ENCODE measurements at places on chromosomes 2 and 18. TPM values are rescaled to one million over a fixed set of nuclear protein-coding genes. Genes with fewer than 3 reads are reported as not detected.

Gene VWA3B
- total RNA-seq, result not detected

- DNase-seq, result no peak
These were observed 34.0 kb downstream of the TTLL4 start for GRCh38 chr2:218744615-218745014.

DNA sequence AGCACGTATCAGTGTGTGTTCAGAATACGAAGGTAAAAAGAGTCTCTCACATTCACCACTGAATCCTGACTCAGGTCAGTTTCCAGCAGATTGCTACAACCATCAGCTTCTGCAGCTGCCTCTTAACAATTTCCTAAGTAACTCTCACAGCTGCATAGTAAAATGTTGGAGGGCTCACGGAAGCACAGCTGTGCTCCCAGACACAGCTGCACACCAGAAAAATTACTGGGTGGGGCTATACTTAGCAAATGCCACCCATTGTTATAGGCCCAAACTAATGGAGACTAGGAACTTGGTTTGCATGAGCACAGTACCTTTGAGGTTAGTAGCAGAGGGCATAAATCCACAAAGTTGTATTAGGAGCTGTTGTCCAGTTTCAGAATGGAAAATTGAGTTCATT, 153.9 kb upstream of the ERBB4 start:
- DNase-seq, result no peak

Gene KATNAL2
- total RNA-seq, result 1.1 TPM

DNA sequence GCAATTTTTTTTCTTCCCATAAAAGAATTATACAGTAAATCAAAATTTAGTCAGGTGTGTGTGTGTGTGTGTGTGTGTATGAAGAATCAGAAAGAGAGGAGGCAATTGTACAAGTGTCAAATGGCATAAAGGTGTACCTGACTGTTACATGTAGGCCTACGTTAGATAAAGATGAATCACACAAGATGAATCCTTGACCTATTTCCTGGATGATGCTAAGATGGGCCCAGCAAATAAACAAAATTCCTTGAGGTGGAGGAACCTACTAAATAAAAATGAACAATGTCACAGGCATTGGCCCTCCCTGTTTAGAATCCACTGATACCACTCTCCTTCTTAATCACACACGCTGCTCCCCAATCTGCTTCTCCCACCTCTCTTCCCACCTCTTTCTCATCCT, 79.7 kb upstream of the LRATD1 start:
- no peak for DNase-seq

DNA sequence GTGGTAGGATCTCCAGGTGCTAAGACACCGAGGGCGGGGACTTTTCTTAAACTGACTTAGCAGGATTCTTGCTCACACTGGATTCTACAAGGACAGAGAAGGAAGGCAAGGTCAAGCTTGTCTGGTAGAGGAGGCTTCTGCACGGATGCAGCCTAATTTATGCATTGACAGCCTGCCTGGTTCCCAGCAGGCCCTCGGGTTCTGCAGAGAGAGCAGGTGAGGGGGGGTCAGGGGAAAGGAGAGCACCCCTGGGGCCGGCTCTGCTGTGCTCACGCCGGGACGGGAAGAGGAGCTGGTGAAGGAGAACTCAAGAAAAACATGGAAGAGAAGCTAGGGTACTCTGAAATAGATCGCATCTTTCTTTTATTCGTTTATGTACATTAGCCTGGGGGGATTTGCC, 46.4 kb downstream of the ADI1 start:
- DNase-seq, result no peak

GRCh38 chr2:178193496-178193822, 853 bp upstream of the OSBPL6 start:
- DNase-seq, result no peak

Gene WIPF1
- 329 TPM for total RNA-seq

- no peak for DNase-seq
These were observed 75.9 kb downstream of the MRPS9 start for GRCh38 chr2:105113616-105114291.

Gene KIF5C
- 14.3 TPM for total RNA-seq

DNA sequence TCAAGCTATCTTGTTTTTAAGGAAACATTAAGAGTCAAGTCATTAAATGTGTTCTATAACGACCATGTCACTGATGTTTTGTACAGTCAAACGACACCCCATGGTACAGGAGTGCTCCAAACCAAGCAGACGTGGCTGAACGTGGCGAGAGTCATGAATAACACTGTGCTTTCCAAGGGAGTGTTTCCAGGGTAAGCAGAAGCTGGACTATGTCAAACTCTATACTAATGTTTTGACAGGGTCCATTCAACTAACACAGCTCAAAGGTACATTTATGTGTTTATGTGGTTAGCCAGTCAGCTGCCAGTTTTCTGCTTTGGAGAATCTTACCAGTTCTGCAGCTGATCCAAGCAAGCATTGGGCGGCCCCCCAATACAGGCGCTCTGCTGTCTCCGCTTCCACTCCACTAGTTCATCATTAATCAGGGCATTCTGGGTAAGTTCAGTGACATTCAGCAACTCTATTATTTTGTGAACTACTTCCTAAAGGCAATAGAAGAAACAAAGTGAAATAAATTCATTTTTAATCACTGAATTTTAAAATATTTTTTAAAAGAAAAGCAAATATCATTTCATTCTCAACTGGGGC, 16.4 kb downstream of the STAT1 start:
- DNase-seq, result no peak

DNA sequence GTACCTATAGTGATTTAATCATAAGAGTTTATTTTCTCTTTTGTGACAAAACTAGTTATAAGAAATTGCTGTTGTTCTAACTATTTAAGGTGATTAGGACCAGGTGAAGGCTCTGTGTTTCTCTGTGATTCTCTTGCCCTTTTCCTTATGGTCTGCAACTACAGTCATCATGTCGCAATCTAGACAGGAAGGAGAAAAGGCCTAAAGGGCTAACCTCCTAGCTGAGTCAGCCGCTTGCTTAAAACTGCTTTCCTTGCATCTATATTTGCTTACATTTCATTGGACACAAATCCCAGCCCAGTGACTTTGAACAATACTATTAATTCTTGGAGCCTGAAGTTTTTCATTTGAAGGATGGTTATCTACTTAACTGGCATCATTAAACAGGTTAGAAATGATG, 93.1 kb downstream of the PIK3C3 start:
- DNase-seq, result no peak

DNA sequence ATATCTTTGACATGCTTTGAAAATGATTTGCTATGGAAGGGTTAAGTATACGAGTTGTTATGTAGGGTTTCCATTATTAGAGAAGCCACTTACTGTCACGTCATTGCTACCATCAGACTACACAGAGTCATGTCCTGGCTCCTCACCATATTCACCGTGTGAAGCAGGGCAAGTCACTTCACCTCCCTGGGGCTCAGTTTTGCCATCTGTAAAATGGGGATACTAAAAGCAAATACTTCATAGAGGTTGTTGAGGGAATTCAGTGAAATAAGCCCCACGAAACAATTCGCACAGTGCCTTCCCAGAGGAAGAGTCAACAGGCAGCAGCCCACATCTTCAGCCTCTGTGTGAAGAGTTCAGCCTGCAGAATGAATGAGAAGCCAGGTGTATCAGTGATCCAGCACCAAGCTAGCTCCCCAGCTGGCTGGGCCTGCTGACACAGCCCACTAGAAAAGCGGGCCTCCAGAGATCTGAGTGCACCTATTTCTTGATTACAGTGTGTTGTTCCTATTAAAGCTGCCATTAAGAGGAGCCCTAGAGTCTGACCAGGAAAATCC, 3.4 kb downstream of the DIPK1C start:
- DNase-seq, result no peak

GRCh38 chr2:221943076-221943810, 355.6 kb downstream of the PAX3 start:
- DNase-seq, result no peak

DNA sequence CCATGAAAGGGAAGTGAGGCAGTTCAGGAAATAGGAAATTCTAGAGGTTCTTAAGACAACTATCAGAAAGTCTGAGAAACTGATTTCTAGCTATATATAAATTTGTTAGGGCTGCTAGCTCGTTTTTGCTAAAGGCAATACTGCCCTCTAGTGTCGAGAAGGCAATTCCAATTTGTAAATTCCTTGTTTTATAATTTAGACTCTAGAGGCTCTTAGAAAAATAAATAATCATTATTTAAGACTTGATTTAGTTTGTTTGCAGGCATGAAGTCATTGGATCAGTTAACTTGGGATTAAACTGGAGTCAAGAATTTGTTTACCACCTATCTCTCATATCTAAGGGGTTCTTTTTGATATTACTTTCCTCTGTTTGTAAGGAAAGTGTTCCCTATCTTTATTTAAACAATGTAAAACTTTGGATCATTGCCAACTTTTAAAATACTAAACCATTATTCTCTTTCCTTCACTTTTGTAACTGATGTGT, 66.2 kb downstream of the ACVR2A start:
- DNase-seq, result peak; percentile 35

DNA sequence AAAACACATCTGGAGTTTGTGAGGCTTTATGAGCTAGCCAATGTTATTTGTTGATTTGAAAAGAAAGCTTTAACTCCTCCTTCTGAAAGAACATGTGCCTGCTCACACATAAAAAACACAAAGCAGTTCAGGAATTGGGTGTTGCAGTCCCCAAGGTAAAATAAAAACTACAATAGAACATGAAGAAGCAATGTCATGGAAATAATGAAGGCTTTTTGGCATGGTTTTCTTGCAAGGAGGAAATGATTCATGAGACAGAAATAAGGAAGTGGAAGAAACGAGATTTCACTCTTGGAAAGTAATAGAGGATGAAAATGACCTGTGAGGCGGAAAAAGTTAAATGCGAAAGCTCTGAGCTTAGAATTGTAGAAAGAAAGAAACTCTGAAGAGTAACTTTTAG, 81.1 kb downstream of the TRIB2 start:
- no peak for DNase-seq

DNA sequence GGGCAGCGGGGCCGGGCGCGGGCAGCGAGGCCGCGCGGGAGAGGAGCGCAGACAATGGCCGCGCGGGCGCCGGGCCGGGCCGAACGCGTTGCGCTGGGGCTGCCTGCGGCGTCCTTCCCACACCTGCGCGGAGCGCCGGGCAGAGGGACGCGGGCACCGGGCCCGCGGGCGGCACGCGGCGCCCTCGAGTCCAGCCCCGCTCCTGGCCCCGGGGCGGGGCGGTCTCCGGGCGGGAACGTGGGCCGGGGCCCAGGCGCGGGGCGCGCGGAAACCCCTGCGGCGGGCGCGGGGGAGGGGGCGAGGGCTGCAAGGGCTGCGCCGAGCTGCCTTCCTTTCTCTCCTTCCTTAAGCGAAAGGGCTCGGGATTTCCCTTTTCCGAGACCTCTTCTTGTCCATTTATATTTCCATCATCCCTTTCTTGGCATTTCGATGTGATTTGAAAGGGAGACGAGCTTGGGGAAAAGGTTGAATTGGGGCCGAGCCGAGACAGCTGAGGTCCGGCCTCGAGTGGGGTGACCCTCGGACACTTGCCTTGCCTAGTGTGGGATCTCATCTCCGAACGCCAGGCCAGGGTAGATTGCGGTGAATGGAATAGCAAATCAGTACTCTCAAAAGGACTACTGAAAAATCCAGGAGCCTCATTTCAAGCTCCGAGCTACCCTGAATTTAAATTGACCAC, 676 bp downstream of the KLHL23 start:
- DNase-seq, result peak; percentile 1

Gene PDE1A
- not detected for total RNA-seq

Gene ATP6V1B1
- not detected for total RNA-seq

Gene CDK15
- total RNA-seq, result not detected

DNA sequence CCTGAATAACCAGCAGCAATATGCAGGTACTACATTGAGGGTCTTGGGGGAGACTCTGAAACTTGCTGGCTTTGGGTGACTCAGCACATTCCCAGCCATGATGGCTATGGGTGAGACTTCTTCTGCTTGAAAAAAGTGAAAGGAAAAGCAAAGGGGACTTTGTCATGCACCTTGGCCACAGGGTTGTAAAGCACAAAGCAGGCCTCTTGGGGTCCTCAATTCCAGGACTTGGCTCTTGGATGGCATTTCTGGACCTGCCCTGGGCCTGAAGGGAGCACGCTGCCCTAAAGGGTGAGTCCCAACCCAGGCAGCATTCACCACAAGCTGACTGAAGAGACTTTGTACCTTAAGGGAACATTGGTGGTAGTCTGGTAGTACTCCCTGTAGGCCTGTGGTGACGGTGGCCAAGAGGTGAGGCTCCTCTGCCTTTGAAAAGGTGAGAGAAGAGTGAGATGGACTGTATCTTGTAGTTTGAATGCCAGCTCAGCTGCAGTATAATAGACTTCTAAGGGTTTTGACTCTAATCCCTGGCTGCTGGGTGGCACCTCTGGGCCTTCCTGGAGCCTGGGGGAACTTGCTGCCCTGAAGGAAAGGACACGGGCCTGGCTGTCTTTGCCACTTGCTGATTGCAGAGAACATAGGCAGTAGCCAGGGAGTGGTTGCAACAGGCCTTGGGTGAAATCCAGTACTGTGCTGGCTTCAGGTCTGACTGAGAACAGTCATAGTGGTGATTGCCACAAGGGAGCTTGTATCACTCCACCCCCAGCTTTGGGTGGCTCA, 36.5 kb upstream of the CYTIP start:
- DNase-seq, result no peak

Gene BCL2
- 154 TPM for total RNA-seq

DNA sequence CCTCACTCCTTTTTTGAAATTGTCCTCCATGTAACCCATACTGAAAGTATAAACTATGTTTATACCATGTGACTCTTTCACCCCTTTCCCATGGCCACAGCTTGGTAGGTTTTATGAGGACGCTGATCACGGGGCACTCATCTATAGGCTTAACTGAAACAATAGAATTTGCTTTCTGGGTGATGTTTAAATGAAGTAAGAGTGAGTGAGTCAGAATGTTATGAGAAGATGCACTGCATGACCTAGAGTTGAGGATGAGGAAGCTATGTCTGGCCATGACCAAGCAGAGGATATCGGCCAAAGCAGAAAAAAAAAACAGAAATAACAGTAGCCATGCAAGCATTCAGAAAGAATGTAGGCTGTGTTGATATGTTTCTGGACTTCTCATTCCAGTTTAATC, 34.9 kb downstream of the SCN1A start:
- no peak for DNase-seq
